ENCODE measurements at places on chromosomes 5 and 9.

DNA sequence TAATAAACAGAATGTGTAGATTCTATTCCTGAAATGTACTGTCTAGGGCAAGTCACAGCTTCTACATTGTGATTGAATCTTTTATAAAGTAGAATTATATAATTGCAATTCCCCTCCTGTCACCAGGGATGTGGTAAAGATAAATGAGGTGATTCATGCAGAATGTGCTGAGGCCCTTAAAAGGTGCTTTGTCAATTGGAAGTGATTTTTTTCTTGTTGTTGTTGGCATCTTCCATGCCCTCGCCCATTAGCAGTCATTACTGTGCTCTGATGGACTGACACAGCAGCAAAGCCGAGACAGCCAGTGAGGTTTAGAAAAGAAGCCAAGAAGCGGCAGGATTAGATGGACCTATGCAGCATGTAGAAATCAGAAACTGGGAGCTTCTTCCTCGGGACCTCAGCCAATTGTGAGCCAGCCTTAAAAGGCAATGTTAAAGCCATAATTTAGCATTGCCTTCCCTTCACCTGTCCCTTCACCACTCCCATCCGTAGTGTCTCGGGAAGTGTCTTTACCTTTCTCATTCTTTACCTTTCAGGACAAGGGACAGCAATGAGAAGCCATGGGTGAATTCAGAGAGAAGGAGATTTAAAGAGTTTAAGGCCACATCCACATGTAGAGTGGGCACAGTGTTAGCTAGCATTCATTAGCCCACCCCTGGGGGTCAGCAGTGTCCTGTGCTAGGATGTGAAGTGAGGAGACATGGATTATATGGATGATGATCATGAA, 257.8 kb downstream of the PLK2 start:
- DNase-seq: no peak

- no peak for DNase-seq
Observed at GRCh38 chr9:128529191-128529590, 23.2 kb upstream of the SPTAN1 start.

DNA sequence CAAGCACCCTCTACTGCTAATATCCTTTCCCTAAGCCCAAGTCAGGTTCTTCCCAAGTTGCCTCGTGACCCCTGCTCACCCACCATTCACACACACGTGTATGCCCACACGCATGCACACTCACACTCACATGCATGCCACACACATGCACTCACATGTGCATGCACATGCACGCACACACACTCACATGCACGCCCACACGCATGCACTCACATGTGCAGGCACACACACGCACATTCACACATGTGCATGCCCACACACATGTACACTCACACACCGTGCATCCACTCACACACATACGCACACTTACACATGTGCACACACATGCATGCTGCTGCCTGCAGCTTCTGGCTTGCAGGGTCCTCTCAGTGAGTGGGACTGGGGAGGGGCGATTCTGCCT, 62.9 kb upstream of the STXBP1 start:
- no peak for DNase-seq

GRCh38 chr5:137034764-137035479, 464.2 kb downstream of the SPOCK1 start:
- DNase-seq: no peak

- no peak for DNase-seq
Observed at GRCh38 chr9:129511285-129511900, 109.5 kb downstream of the C9orf50 start.

DNA sequence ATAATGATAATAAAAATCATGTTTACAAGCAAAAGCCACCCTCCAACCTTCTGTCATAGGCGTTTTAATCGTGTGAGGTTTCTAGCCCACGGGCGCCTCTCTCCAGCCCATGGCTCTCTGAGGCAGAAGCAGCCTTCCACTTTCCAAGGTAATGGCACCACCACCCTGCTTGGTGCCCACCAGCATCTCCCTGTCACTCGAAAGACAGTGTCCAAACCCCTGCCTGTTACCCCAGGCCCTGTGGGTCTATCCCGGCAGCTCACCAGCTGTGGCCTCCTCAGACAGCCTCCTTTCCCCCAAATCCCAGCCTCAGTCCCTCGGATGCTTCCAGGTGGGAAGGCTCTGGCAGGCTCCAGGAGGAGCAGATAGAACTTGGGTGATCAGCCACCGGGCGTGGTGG, 123.8 kb upstream of the LPCAT1 start:
- DNase-seq: no peak

DNA sequence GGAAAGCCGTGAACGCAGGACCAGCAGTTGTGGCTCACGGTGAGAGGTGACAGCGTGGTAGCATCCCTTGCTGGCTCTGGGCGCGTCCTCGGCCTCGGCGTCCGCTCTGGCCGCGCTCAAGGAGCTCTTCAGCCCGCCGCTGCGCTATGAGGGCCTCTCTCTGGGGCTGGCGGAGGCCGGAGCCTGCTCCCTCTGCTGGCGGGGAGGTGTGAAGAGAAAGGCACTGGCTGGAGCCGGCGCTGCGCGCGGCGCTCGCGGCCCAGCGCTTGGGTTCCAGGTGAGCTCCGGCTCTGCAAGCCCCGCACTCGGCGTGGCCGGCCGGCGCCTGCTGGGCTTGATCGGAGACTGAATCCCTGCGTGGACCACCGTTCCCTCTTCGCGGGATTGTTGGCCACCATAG, 705.6 kb downstream of the SEMA5A start:
- DNase-seq: no peak

DNA sequence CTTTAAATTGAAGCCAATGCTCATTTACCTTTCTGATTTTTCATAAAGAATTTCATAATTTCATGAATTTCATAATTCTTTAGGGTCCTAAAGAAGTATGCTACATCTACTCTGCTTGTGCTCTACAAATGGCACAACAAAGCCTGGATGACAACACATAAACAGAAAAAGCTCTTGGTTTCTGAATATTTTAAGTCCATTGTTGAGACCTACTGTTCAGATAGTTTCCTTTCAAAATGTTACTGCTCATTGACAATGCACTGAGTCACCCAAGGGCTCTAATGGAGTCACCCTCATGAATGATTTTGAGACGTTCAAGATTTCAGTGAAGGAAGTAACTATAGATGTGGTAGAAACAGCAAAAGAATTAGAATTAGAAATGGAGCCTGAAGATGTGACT, 74.1 kb downstream of the SLCO4C1 start:
- no peak for DNase-seq

DNA sequence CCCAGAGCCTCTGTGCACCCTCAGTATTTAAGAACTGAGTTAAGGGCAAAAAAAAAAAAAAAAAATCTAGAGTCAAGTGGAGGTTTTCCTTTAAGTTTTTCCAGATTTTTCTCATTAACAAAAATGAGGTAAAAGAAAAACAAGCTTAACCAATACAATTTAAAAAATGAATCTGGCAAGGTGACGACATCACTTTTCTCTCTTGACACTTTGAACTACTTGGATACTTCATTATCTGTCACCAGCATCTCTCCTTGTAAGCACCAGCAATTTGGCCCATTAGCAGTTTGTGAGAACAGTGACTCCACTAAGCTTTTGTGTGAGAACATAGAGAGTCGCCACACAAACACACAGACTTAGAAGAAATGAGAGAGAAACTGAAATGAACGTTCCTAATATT, 345.7 kb upstream of the SLC30A5 start:
- no peak for DNase-seq

- DNase-seq: no peak
Observed at GRCh38 chr9:20832775-20833174, 148.7 kb downstream of the FOCAD start.

GRCh38 chr5:16975950-16976624, 40.0 kb upstream of the MYO10 start:
- DNase-seq: no peak

DNA sequence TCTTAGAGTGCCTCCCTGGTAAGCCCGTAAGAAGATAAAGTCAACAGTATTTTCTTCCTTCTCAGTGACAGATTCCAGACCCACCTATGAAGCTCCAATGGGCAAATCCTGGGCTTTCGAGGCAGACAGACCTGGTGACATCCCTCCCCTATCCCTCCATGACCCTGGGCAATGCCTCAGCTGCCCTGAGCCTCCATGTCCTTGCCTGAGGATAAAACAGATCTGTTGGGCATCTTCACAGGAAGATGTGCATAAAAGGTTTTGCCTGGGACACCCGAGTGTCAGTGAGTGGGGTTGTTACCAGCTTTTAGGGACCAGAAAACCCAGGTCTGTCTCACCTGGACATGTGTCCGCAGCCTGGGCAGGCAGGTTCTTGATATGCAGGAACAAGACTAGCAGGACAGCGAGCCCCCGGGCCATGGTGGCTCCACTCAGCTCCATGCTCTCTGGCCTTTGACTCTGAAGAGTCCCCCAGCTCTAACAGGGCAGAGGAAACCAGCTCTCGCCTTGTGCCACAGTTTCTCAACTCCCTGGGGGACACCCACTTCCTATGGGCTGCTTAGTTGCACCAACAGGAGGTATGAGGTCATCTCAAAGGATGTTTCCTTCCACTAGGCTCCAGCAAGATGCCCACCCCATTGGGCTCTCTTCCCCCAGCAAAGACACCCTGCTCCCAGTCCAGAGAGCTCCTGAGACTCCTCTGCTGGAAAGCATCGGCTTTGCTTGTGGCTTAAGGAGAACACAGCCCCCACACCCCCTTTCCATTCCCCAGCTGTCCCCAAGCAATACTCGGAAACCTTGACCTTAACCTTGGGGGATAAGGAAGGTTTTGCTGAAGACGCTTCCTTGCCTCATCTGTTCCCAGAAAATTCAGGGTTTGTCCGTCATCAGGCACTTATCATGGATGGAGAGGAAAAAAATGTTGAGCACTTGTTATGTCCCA, at the start of gene FCN1:
FCN1 (minus strand) TSS at position 482 of the 943 bp plus-strand sequence; CDS start at position 441, 41 bp downstream.
- no peak for DNase-seq

GRCh38 chr9:74551266-74551665, 54.1 kb downstream of the RORB start:
- no peak for DNase-seq
